ENCODE measurements at places on chromosomes 3 and 15.

DNA sequence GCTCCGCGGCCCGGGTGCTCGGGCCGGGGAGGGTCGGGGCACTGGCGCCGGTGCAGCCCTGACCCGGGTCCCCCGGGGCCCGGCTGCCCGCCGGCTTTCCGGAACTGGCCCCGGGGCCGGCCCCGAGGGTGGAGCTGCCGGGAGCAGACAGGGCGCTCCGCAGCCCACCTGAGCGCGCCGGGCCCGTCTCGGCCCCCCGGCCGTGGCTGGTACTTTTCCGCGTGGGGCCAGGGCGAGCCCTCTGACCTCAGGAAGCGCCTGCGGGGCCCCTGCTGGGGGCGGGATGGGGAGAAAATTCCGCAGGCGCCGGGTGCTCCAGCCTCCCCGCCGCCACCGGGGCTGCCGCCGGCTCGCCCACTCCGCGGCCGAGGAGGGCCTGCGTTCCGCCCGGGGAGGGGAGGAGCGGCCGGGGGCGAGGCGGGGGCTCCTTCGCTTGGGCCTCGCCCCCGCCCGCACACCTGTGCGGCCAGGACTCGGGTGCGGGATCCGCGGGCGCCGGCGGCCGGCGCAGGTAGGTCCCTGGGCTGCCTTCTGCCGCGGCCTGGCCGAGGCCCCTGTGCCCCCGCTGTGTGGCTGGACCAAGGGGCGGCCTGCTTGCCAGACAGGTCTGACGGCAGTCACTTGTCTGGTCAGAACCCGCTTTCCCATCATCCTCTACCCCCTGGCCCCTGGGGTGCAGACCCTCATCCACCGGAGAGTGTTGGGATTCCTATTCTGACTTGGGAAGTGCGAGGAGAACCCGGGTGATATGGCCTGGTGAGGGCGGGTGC is 3.5 kb downstream of the FURIN start:
- no peak for DNase-seq

GRCh38 chr3:23320586-23321570 is 117.8 kb downstream of the UBE2E2 start:
- no peak for DNase-seq

DNA sequence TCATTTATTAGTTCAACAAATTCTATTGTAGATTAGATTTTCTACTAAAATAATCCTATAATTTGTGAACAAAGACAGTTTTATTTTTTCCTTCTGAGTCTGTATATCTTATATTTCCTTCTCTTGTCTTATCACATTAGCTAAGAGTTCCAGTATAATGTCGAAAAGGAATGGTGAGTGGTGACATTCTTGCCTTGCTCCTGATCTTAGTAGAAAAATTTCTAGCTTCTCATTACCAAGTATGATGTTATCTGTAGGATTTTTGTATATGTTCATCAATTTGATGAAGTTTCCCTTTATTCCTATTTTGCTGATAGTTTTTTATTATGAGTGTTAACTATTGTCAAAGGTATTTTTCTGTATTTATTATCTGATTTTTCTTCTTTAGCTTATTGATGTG is 756.6 kb upstream of the BCHE start:
- no peak for DNase-seq

DNA sequence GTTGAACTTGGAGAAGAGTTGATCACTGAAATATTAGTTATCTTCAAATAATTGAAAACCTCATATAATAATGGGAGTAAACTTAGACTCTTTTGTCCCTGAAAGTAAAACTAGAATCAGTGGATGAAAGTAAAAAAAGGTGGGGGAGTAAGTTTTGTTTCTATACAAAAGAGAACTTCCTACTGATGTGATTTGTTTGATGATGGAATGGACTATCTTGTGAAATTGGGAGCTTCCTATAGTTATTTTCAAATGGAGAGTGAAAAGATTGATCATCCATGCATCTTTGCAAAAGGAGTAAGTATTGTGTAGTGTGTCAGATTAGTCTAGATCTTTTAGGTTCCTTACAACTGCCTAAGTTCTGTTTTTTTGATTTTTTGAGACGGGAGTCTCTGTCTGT is 28.4 kb downstream of the SPRED1 start:
- no peak for DNase-seq

GRCh38 chr3:27596334-27596841 is 112.2 kb upstream of the SLC4A7 start:
- no peak for DNase-seq

GRCh38 chr3:138938877-138939560 is 7.9 kb downstream of the FOXL2 start:
- no peak for DNase-seq

GRCh38 chr15:75620058-75620820 is 5.3 kb downstream of the SNUPN start:
- DNase-seq = no peak

DNA sequence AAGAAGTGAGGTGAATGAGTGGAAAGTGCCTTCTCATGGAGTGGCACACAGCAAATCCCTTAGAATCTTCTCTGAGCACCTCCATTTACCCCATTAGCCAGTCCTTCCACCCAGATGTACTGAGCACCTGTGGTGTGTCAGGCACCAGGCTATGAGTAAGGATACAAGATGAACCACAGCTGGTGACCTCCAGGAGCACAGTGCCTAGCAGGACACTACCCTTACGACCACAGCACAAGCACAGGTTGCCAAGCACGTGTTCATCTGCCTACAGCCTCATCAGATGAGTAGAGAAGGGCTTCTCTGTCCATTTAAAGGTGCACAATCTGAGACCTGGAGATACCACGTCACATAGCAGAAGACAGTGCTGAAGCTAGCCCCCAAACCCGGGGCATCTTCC is 6.2 kb downstream of the MYLK start:
- no peak for DNase-seq

GRCh38 chr3:13125092-13126015 is 52.1 kb upstream of the IQSEC1 start:
- no peak for DNase-seq

DNA sequence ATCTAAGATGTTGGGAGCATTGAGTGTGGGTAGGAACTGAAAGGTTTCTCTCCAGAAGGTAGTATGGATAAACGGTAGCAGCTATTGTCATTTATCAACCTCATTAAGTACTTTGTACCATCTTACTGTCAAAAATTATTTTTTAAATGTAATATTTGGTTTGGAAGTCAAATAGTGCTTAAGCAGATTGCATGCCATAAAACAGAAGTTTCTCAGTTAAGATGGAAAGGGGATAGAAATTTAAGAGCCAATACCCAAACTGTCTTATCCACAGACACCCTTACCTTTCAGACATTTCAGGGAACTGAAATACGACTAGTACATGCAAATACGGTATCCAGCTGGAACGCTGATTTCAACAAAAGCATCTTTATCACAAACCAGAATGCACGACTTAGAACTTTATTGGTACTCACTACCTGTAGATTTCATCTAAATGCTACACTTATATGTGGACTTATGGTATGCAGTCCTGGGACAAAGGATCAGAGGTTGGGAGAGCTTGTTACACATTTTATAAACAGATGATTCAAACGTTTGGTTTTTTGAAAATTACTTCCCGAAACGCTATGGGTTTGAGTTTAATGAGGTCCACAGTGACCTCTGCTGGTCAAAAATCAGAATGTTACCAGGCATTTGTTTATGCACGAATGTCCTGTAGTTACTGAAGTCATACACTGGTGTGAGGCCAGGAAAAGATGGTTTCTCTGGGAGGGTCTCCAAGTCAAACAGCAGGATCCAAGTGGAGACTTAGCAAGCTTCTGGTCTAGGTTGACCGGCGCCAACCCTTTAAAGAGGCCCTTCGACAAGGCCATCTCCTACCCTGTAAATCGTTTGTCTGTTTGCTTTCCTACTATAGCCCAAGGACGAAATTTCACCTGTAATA is 45.7 kb upstream of the DUT start:
- peak; percentile 56 for DNase-seq

- DNase-seq = no peak
These were observed 118.7 kb downstream of the CACNA1D start for GRCh38 chr3:53613125-53613524.
